M059J (cell line): ENCODE measurements at places on chromosomes 12 and 14. TPM values are rescaled to one million over a fixed set of nuclear protein-coding genes. Genes with fewer than 3 reads are reported as not detected.

DNA sequence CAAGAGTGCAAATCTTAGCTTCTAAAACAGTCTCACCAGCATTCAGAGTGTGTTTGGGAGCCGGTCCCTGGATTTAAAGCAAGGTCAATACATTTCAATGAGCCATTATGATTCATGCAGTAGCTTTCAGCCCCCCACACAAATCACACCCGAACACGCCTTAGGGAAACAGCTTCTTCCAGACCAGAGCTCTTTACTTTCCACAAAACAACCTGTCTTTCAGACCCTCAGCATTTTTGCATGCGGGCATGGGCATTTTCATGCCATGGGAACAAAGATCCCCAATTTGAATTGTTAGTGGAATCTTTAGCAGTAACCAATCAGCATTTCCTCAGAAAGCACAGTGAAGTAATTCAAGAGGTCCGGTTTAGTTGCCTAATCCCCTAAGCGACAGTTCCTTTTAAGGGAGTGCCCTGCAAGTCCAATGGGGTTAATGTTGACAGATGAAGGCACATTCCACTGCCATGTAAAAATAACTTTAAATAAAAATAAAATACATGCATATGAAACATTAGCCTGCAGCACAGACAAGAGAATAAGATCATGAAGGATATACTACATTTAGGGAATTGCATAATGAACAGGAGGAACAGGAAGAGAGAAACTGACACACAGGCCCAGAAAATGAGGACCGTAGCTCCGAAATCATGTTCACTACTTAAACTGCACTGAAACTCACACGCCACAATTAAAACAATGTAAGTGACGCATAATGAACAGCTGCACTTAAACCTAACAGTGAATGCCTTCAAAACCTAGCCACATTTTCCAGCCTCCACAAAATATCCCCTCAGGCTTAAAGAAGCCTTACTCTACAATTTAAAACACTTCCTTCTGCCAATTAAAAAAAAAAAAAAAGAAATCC is 4.0 kb downstream of the VPS37B start:
- DNase-seq = peak; percentile 95

DNA sequence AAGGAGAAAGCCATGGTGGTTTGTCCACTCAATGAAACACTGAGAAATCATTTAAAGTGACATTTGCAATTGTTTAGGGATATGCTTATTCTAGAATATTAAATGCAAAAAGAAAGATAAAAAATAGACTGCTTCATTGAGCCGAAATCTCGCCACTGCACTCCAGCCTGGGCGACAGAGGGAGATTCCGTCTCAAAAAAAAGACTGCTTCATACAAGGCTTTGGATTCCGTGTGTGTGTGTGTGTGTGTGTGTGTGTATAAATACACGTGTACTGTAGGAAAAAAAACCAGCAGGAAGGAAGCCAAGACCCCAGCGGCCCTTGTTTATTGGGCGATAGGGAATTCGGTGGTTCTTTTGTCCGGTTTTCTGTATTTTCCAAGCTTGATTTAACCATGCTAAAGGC is 3.2 kb upstream of the ZNF839 start:
- DNase-seq = peak; percentile 52

DNA sequence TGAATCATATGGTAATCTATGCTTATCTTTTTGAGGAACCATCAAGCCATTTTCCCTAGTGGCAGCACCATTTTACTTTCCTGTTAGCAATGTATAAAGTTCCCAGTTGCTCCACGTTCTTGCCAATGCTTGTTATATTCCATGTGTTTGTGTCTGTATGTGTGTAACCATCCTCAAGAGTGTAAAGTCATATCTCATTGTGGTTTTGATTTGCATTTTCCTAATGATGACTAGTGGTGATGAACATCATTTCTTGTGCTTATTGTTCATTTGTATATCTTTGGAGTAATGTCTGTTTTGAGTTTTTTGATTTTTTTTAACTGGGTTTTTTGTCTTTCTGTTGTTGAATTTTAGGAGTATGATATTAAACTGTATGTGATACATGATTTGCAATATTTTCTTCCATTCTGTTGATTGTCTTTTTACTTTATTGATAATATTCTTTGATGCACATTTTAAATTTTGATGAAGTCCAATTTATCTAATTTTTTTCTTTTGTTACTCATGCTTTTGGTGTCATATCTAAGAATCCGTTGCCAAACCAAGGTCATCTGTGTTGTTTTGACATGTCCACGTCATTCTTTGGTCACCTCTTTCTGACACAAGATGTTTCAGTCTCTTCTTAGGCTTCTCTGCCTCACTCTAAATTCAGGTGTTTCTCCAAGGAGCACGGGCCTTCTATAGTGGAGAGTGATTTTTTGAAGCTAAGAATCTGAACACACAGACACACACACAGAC is 36.1 kb downstream of the PPHLN1 start:
- no peak for DNase-seq

Gene KRT85
- not detected in 2 replicates for total RNA-seq

- no peak for DNase-seq
These were observed 192.3 kb upstream of the FSCB start for GRCh38 chr14:44699391-44699790.

Gene MYO1H
- total RNA-seq = not detected in 2 replicates

GRCh38 chr14:24052656-24053547 is 1.1 kb downstream of the CARMIL3 start:
- no peak for DNase-seq

DNA sequence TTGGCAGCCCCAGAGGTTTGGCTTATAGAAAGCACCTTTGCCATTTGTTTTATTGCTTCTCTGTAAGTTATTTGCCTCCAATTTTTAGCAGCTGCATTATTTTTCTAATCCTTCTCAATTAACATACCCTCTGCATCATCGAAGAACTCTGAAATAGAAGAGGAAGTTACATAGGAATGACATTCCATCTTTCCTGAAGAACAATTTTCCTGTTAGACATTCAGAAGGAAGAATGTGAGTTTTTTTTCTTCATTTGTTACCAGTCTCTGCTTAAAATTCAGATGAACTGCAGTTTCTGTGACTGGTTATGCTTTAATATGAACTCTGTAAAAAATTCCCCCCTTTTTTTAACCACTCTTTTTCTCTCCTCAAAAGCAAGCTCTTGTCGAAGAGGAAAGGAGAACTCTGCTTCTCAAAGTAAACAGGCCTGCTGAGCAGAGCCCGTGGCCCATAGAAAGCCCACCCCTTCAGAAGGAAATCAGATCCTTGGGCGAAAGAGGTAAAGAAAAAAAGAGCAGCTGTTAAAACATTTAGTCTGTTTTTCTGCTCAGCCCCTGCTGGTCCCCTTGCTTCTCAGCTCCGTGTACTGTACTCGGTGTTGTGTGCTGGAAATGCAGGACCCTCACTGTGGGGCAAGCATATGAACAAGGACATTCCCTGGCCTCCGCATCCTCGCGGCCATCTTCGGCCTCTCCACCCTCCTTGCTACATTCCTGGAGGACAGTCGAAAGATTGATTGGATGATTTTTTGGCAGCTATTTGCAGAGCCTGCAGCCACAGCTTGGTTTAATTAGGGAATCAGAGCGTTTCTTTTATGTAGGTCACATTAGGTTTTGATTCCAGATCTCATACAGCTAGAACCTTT is 164.4 kb upstream of the LRIG3 start:
- DNase-seq = peak; percentile 64

GRCh38 chr14:101627915-101628262 is 66.6 kb downstream of the DIO3 start:
- no peak for DNase-seq

- no peak for DNase-seq
These were observed 20.7 kb downstream of the ANO2 start for GRCh38 chr12:5924342-5924741.

GRCh38 chr14:69048456-69048855 is 69.4 kb upstream of the ACTN1 start:
- DNase-seq = peak; percentile 22

GRCh38 chr12:122862110-122862634 is 26.9 kb downstream of the HIP1R start:
- DNase-seq = no peak

DNA sequence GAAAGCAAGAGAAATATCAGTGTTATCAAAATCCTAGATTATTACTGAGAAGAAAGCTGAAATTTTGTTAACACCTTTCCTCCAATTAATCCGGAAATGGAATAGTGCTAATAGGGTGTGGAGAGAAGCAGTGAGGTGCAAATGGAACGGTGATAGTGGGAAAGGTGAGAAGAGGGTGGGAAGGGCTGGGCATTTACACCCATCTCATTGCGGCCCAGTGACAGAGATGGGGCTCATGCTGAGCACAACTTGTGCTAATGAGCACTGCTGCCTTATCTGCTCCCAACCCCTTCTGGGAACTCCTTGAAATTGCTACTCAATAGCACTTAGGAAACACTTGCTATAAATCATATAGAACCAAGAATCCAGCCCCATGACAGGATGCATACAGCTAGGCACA is 94.4 kb downstream of the PTPRR start:
- no peak for DNase-seq

Gene TRPV4
- total RNA-seq = 0.44 and 0.81 TPM in 2 replicates

DNA sequence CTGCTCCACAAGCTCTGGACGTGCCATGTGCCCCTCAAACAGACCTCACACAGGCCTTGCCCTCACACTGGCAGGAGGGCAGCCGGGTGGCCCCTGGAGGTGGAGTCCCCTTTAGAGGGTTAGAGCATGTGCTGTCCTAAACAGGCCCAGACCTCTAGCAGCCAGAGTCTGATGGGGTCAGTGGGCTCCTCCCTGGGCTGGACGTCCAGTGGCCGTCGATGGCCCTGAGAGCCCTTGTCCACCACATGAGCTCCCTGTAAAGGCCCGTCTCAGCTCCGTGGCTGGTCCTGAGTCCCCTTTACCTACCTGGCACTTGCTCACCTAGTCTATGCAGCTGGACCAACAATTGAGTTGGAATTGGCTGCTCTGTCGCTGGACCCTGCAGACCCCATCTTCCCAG is 3.8 kb downstream of the TMEM179 start:
- DNase-seq = no peak

- DNase-seq = no peak
These were observed 61.0 kb downstream of the KIF26A start for GRCh38 chr14:104199266-104199895.

Gene MLXIP
- 3.2 and 7.7 TPM in 2 replicates for total RNA-seq

DNA sequence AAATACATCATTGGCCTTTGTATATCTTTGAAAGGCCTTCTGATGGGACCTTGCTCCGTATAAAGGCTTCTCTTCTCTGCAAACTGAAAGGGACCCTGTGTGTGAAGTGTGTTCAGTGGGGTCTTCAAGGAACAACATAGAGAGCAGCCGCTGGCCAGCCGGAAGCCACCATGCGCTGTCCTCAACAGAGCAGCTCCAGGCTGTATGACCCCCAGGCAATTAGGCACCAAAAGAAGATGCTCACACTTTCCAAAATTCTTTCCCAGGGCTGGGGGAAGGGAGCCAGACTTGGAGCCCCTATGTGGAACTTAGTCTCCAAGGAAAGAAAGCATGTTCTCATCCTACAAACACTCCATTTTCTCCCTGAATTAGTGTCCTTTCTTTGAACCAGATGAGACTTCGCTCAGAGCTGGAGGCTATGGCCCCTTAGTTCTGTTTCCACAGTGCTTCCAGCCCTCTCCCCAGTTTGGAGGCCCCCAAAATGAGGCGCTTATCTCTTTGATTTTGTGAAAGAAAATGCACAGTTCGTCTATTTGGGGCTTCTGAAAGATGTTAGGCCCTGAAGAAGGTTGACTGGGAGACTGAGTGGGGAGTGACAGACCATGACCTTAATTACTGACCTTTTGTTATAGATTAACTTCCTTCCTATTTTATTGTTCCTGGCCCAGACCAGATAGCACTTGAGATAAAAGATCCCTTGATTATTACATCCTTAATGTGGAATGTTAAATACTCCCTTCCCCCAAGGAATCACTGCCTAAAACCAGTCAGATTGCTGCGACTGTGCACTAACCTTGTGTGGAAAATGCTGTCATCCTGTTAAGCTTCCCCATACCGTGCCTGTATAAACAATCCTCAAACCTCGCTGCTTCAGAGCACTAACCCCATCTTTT is 128.3 kb upstream of the FGD4 start:
- peak; percentile 43 for DNase-seq

Gene DNAH10
- not detected in 2 replicates for total RNA-seq

DNA sequence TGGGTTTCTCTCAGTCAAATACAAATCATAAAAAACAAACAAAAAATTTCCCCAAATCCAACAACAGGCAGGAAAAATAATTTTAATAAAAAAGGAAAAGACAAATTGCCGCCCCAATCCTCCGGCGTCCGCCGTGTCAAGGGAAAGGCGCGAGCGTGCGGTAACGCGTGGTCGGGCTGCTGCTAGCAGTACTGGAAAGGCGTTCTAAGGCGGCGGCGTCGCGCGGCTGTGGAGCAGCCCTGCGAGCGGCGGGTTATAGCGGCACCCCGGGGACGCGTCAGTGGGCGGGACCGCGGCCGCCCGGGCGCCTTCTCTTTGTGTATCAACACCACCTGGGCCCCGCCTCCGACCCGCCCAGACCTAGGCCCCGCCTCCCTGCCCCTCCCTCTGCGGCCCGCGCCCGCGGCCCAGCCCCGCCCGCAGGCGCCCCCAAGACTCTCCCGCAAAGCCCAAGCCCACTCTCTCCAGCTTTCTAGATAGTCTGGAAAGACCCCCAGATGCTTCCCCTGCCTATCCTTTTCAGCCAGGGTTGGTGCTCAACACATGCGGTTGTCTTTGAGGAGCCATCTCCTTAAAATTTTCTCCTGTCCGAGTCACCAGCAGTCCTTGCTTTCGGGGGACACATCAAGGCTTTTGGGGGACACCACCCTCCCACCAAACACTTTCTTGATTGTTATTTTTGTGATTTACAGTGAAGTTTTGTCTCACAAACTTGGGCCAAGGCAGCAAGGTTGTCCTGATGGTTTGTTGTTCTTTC is at the start of gene SLC38A2:
Gene SLC38A2, minus strand, starts transcription at position 230 of the 757 bp plus-strand sequence. CDS start 1,480 bp downstream, outside the sequence.
- DNase-seq = peak; percentile 91

DNA sequence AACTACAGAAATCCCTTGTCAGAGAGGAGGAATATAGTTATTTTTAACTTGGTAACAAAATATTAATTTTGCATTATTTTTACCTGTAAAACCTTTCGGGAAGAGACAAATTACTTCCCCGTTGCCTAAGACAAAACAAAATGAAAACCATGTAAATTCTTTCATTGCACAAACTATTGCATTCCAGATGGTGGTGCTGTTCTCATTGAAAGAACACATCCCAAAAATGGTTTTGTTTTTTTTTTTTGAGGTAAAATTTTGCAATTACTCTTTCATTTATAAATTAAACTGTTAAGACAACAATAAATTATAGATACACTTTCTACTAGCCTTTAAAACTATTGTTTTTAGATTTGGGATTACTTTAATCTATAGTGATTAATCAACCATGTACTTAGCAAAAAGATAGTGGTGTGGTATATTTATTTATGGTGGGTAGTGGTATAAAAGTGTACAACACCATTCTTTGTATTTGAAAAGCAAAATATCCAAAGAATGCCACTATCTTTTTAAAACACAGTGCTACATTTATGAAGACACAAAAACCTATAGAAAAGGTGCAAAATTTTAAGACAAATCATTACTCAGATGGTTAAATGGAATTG is 115.5 kb downstream of the SLC38A1 start:
- DNase-seq = peak; percentile 46

GRCh38 chr12:26524862-26525465 is 308.0 kb downstream of the ITPR2 start:
- peak; percentile 7 for DNase-seq

DNA sequence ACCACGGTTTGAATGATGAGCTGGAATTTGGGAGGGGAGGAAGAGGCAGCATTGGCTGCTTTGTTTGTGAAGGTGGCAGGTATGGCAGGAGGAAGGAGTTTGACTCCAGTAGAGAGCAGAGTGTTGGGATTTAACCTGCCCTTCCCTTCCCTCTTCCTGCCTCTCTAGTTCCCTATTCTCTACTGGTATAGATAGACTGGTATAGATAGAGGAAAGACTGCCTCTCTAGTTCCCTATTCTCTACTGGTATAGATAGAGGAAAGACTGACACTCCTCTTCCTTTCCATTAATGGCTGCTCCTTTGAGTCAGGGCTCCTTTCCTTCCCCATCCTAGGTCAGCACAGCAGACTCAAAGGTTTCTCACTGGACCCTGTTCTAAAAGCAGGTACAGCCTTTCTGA is 8.4 kb upstream of the SYCP3 start:
- DNase-seq = no peak
